Activated naive CD4-positive, alpha-beta T cell treated with anti-CD3 and anti-CD28 coated beads, Interleukin-2, amount 50 U/mL, for 16 hours (primary cell): ENCODE measurements at places on chromosomes 3 and 15.

DNA sequence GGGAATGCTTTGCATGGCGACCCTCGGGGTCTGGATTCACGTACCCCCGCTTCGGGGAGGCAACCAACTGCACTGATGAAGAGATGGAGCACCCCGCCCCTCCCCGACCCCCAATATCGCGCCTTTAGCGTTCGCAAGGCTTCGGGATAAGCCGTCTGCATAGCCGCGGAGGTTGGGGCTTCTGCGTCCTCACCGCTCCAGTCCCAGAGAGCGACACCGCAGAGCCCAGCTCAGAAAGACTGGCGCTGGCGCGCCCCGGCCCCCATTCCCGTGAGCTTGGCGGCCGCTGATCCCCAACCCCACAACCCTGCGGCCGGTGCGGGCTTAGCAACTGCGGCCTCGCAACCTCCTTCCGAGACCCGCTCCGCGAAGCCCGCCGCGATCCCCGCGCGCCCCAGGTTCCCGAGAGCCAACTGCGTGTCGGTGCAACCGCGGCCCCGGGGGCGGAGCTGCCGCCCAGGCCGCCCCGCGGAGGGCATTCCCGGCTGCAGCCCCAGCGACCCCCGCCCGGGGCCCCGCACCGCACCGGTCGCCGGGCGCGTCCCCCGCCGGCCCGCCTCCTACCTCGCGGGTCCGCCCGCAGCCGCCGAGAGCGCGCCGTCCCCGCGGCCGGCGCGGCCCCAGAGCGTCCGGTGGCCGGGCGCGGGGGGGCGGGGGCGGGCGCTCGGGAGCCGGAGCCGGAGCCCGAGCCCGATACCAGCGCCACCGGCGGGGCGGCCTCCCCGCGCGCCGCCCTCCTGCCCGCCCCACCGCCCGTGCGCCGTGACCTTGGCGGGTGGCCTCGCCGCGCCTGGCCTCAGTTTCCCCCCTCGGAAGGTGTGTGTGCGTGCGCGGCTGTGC is 79.5 kb downstream of the IQSEC1 start:
- no peak for DNase-seq

DNA sequence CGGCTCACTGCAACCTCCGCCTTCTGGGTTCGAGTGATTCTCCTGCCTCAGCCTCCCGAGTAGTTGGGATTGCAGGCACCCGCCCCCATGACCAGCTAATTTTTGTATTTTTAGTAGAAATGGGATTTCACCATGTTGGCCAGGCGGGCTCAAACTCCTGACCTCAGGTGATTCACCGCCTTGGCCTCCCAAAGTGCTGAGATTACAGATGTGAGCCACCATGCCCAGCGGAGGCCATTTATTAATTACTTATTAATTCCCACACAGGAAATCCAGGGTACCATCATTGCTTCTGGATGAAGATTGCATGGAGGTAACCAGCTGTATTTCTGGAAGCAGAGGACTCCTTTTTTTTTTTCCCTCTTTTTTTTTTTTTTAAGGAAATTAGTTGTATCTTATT is 37.8 kb downstream of the MAP4 start:
- DNase-seq = no peak

DNA sequence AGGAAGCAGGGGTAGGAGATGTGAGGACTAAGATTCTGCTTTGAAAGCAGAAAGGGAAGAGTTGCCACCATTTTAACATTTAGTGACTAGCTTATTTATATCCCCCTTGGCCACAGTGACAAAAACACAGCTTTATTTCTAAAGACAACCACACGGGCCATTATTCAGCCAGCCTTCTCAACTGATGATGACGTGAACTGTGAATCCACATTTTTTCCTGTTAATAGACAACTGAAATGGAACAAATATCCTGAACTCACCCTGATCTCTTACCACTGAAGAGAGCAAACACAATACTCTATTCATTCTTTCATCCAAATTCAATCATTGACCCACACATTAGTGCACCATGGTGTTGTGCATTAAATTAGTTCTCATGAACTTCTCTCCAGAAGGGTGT is 145.1 kb downstream of the TNIK start:
- no peak for DNase-seq

DNA sequence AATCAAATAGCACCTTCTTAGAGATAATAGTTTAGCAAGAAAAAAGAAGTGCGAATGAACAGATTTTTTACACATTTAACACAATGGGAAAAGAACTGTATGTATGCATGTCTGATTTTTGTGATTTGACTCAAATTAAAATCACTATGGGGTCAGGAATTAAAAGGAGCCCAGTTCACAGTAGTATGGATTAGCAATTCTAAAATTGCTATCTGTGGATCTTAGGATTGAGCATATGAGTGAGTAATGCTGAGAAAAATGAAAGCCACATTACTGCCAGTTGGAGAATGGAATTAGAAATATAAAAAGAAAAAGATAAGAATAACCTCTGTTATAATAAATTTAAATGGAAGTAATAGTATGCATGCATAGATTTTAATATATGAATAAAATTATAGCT is 386.8 kb upstream of the PLSCR5 start:
- no peak for DNase-seq

GRCh38 chr3:24264748-24265158 is 229.9 kb downstream of the THRB start:
- DNase-seq = no peak

DNA sequence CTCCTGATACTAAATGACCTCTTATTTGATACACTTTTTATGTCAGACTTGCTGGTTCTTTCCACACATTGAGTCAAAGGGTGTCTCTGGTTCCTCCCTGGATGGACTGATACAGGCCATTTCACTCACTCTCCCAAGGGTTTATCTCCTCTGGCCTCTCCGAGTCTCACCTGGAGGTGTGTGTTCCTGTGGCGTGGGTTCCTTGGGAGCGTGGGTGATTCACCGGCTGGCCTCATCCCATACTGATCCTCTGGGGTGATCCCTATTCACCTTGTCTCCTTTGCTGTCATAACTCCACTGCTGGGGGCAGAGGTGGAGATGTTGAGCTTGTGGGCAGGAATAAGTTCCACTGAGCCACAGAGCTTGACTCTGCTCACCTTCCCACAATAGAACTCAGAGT is 61.1 kb downstream of the ST6GAL1 start:
- no peak for DNase-seq

- DNase-seq = no peak
Observed at GRCh38 chr3:128496019-128496601, 3.1 kb upstream of the GATA2 start.

GRCh38 chr3:16606398-16606797 is 1.2 kb upstream of the DAZL start:
- no peak for DNase-seq

- no peak for DNase-seq
Observed at GRCh38 chr3:31831591-31831990, 149.5 kb downstream of the OSBPL10 start.

GRCh38 chr3:188353426-188353825 is 199.5 kb downstream of the LPP start:
- no peak for DNase-seq

DNA sequence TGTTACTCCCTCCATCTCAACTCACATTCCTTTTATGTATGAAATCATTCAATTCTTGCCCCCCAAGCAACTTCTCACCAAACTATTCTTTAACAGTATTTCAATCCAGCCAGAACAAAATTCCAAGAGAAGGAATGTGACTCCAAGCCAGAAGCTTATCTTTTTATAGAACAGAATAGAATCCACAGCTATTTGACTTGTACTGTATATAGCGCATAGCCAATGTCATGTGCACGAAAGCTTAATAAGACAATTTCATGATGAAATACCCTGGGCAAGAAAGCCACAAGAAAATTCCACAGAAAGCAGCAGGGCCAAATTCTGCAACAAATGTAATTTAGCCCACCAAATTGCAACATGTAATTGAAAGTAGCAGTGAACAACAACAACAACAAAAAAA is 127.6 kb upstream of the UBE2E2 start:
- DNase-seq = no peak

GRCh38 chr3:166471074-166471767 is 634.0 kb upstream of the BCHE start:
- DNase-seq = no peak

- no peak for DNase-seq
Observed at GRCh38 chr3:118966700-118967099, 67.9 kb downstream of the IGSF11 start.

- DNase-seq = no peak
Observed at GRCh38 chr15:88300089-88300488, 43.5 kb upstream of the NTRK3 start.

DNA sequence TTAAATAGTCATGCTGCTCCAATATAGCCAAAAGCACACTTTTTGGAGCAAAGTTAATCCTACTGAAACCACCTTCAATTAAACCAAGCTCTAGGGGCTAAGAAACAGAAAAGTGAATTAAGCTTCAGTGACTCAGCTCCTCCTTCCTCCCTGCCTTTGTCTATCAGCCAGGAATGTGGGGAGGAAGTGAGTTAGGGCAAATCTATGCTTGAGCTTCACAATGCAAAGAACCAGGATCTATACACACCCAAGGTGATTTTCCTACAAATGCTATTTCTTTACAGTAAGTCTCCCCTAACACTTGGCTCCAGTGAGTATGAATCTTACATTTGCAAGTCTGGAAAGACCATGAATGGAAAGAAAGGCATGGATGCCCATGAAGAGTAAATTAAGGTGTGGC is 212.1 kb downstream of the P3H2 start:
- no peak for DNase-seq

DNA sequence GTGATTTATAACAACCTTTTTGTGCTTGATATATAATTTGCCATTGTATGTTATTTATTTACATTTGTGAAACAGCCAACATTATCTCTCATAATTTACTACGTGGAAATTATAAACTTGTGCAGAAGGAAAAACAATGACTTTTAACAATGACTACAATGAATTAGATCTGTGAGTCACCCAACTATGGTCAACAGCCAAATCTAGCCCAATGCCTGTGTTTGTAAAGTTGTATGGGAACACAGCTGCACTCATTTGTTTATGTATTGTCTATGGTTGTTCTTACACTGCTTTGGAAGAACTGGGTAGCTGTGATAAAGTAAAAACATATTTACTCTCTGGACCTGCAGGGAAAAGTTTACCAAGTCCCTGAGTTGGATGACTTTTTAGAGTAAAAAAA is 110.4 kb downstream of the OTOL1 start:
- DNase-seq = no peak

GRCh38 chr3:169255511-169255910 is 408.0 kb downstream of the MECOM start:
- DNase-seq = no peak

GRCh38 chr3:13134166-13134878 is 61.1 kb upstream of the IQSEC1 start:
- DNase-seq = no peak

- no peak for DNase-seq
Observed at GRCh38 chr3:37770938-37771918, 90.5 kb upstream of the CTDSPL start.

DNA sequence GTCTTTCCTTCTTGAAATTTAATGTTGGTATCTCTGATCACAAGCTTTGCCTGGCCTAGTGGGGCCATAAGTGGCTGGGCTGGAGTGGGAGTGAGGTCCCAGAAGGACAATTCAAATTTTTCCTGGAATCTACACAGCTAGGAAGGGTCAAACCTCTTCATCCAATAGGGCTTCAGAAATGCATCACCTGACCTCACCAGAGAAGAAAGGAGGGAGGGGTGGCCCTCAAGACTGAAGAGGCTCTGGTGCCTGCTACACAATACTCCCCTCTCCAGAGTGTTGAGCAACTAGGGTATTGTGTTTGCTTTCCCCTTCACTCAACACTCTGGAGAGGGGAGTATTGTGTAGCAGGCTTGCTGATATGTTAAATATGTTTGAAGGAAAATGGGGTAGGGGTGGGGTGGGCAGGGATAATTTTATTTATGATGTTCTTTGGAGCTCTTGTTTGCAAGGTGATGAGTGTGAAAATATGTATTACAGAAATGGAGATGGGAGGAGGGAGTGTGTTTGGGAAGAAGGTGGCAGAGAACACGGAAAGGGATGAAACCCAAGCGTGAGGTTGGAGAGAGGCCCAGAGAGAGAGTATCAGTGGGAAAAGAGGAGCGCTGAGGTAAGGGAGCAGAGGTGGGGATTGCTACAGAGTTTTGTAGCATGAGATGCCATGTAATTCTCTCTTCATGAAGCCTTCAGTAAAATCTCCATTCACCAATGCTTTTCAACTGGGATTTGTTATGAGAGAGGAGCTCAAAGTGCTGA is 5.7 kb upstream of the KLHL24 start:
- no peak for DNase-seq

DNA sequence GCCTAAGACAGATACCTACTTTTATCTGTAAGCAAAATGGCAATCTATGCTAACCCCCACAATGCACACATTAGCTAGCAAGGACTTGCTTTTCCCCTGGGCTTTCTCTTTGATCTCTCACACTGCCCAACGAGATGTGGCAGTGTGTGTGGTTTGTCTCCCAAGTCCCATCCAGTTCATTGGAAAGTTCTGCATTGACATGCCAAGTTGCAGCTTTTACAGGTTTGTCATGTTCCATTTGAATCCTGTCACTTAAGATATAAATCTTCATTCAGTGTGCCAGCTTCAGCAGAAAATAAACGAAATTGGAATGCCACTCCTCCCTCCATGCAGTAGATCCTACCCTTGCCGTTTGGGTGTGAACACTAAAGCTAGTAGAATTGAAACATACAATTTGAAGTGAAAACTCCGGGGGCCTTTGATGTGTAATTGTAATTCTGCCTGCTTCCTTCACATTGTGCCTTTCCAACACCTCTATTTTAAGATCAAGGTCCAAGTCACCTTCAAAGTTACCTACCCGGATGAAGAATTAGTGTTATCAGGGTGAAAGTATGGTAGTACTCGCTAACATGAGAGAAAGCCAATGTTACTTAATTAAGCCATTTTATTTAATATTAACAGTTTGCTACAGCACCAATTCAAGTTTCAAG is 130.9 kb upstream of the BHLHE40 start:
- no peak for DNase-seq

DNA sequence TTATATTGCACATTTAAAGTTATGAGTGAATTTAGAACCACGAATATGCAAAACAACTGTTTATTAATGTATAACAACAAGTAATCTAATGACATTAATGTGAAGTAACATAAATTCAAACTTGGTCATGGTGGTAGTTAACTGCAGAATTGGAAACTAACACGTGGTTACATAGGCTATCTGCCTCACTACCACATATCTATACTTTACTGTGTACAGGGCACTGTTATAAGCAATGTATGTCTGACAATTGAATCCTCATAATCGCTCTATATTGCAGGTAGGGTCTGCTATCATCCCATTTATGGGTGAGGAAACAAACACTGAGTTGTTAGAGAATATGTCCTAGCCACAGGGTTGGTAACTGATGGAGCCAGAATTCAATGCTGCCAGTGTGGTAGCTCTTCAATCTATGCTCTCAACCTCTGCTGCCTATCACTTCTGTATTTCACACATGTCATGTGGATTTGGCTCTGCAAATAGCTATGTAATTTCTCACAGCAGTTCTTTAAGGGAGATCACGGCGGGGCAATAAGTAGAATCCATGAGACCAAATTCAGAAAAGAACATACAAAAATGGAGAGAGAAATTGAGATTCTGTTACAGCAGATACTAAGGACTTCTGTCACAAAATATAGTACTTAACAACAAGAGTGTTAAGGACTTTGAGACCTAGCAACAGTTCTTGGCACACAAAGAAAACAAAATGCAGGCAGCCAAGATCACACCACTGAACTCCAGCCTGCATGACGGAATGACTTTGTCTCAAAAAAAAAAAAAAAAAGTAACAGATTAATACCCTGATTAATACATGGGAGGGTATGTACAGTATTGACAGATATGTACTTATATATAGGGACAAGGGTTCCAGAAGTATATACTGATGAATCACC is 100.0 kb upstream of the CSPG5 start:
- DNase-seq = no peak

- no peak for DNase-seq
Observed at GRCh38 chr3:140753865-140754754, 76.2 kb downstream of the TRIM42 start.
